ENCODE measurements at places on chromosomes 12 and 14. TPM values are rescaled to one million over a fixed set of nuclear protein-coding genes. Genes with fewer than 3 reads are reported as not detected.

The NANOG gene
- total RNA-seq, result 4.5 TPM

GRCh38 chr12:113347892-113348291 lies 10.5 kb upstream of the PLBD2 start:
- no peak overlapping the region for H3K27ac ChIP-seq
- H3K27me3 ChIP-seq, result peaks cover 6% of the 10 kb centered on the region
- H3K36me3 ChIP-seq, result no peaks in the 10 kb centered on the region
- no peaks in the 10 kb centered on the region for H3K4me1 ChIP-seq
- DNase-seq, result no peak
- no peak overlapping the region for H3K4me3 ChIP-seq

DNA sequence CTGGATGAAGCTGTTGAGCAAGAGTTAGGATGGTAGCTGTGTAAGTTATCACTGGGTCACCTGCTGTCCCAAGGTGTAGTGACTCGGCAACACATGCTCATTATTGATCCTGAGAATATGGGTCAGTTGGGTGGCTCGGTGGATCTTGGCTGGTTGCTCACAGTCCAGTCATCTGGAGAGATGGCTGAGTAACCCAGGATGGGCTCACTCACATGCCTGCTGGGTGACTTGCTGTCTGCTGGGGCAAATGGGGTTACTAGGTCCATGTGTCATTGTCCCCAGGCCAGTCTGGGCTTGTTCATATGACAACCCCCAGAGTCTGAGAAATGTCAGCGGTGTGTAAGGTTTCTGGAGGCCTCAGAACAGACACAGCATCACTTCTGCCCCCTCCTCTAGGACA lies 69.5 kb downstream of the SLC15A4 start:
- no peak overlapping the region for H3K4me3 ChIP-seq
- H3K4me1 ChIP-seq, result no peaks in the 10 kb centered on the region
- DNase-seq, result no peak

The GPRC5D gene
- not detected for total RNA-seq

The ASPG gene
- 1.2 TPM for total RNA-seq

DNA sequence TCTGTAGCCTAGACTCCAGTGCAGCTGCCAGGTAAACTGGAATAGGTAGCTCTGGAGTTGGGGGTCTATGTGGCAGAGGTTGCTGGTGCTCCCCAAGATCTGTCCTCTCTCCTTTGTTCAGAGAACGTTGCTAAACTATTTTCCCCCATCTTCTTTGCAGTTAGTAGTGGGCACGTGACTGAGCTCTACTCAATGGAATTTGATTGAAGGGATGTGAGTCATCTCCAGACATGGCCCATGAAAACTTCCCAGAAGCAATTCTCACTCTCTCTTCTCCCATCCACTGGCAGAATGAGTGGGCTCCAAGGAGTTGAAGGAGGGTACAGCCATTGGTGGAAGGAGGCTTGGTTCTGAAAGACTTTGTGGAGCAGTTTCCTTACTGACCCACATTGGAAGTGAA lies 44.0 kb downstream of the PAH start:
- H3K27ac ChIP-seq, result no peak overlapping the region
- DNase-seq, result no peak
- H3K4me3 ChIP-seq, result no peak overlapping the region
- H3K27me3 ChIP-seq, result no peaks in the 10 kb centered on the region
- H3K4me1 ChIP-seq, result no peaks in the 10 kb centered on the region

The TAS2R20 gene
- total RNA-seq, result 1.7 TPM

GRCh38 chr12:67877727-67878126 lies 111.5 kb upstream of the IFNG-AS1 start:
- DNase-seq, result no peak
- H3K36me3 ChIP-seq, result peaks cover 4% of the 10 kb centered on the region
- no peak overlapping the region for H3K4me3 ChIP-seq
- H3K27me3 ChIP-seq, result no peaks in the 10 kb centered on the region
- no peaks in the 10 kb centered on the region for H3K4me1 ChIP-seq

DNA sequence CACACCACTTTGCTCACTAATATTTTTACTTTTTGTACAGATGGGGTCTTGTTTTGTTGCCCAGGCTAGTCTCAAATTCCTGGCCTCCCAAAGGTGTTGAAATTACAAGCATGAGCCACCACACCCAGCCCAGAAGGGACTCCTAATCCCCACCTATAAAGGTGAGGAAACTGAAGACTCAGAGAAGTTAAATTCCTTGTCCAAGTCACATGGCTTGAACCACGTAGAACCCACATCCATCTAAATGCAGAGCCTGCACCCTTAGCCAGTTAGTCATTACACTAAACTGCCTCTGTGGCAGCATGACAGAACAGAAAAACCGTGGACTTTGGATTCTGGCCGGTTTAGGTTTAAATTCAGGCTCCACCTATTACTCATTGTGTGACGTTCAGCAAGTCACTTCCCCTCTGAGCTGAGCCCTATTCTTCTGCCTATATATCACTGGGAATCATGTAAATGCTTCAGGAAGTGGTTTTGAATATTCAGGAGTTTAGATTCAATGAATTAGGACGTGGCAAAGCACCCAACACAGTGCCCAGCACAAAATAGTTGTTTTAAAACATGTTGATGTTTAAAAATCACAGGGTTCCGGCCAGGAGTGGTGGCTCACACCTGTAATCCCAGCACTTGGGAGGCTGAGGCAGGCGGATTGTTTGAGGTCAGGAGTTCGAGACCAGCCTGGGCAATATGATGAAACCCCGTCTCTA lies 3.0 kb upstream of the CORO1C start:
- no peak for DNase-seq
- no peaks in the 10 kb centered on the region for H3K36me3 ChIP-seq
- H3K27ac ChIP-seq, result no peak overlapping the region
- H3K27me3 ChIP-seq, result peaks cover 14% of the 10 kb centered on the region

All from endothelial cell (in vitro differentiated cells).